IPS-NIHi11 (cell line): ENCODE measurements at places on chromosomes 1 and 21.

DNA sequence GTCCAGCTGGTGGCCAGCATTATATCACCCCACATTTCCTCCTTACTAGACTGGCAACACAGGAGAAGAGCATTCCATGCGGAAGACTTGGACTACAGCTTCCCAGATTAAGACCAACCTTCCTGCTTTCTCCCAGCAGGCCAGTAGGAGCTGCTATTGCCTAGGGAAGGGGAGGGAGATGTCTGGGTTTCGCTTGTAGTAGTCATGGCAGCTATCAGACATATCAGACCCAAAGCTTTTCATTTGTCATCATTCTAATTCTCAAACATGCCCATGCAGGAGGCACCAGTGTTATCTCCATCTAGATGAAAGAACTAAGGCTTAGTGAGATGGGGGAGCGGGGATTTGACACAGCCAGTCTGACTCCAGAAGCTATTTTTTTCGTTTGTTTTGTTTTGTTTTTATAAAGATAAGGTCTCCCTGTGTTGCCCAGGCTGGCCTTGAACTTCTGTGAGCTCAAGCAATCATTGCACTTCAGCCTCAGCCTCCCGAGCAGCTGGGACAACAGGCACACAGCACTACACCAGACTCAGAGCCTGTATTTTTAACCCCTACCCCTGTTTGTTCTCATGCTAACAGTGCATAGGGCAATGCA is 4.5 kb downstream of the PLA2G2A start:
- DNase-seq: peak; percentile 79

GRCh38 chr1:61993331-61993961 is 201.2 kb upstream of the L1TD1 start:
- DNase-seq: no peak

- DNase-seq: no peak
Measured at GRCh38 chr1:12617511-12617900, 504 bp downstream of the DHRS3 start.

GRCh38 chr1:151311589-151312331 is 15.5 kb downstream of the PI4KB start:
- DNase-seq: no peak

- no peak for DNase-seq
Measured at GRCh38 chr1:180057883-180058396, 96.7 kb upstream of the QSOX1 start.

GRCh38 chr1:147185432-147185831 is 13.2 kb upstream of the PRKAB2 start:
- DNase-seq: no peak

GRCh38 chr1:227726318-227726717 is 8.8 kb downstream of the JMJD4 start:
- DNase-seq: no peak

- DNase-seq: no peak
Measured at GRCh38 chr1:237396426-237396825, 354.4 kb downstream of the RYR2 start.

DNA sequence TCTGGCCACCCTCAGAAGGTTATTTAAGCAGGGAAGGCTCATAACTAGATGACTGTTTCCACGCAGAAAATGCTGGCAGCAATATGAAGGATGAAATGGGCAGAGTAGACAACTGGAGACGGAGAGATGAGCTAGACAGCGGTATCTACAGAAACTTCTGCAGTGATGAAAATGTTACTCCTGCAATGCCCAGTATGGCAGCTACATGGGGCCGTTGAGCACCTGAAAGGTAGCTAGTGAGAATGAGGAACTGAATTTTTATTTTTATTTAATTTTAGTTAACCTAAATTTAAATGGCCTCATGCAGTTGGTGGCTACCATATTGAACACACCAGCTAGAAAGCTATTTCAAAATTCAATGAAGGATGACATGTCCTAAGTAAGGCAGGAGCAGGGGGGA is 27.3 kb downstream of the SIPA1L2 start:
- DNase-seq: no peak

GRCh38 chr1:169113613-169114119 is 7.2 kb downstream of the ATP1B1 start:
- peak; percentile 64 for DNase-seq

- DNase-seq: no peak
Measured at GRCh38 chr21:40731206-40731605, 115.8 kb downstream of the DSCAM start.

GRCh38 chr1:168512864-168513595 is 30.8 kb downstream of the XCL2 start:
- no peak for DNase-seq

GRCh38 chr1:53944469-53945182 is 873 bp downstream of the IFT25 start:
- DNase-seq: peak; percentile 30

DNA sequence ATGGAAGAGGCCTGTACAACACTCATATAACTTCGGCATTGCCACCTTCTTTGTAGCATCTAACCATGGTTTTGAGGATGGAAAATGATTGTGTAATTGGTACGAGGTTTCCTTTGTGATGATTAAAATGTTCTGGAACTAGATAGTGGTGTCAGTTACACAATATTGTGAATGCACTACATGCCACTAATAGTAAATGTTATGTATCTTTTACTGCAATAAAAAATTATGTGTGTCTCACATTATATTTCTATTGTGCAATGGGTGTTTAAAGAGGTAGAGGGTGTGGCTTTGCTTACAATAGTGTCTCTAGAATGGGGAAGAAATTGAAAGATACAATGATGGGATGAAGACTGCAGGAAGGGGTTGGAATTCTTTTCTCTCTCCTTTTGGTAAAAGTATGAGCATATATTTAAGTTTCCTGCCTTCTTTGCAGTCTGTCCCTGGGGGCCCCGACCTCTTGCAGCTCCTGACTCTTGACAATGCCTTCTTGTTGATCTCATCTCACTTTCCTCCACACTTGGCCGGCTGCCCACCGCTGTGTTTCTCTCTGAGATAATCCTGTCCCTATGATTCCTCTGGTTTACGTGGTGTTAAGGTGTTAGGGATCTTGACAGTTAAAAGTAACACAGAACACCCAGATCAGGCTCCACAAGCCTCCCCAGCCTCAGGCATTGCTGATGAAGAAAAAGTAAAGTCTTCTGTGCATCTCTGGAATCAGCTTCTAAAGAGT is 39.3 kb downstream of the MTARC1 start:
- no peak for DNase-seq

GRCh38 chr1:117580436-117580835 is 25.4 kb upstream of the TENT5C start:
- no peak for DNase-seq

DNA sequence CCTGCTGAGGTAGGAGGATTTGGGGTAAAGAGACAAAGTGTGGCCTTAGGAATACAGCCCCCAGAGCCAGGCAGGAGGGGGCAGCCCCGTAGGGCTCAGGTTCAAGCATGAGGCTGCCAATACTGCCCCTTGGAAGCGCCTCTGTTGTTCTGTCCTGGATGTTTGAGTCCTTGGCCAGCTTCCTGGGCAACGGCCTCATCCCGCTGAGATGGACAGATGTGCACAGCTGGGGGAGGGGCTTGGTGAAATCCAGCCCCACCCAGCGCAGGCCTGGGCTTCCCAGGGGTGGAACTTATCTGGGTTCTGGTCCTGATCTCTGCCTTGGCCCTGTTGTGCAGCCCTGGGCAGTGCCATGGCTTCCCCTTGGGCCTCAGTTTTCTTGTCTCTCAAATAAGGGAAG is 34.8 kb upstream of the MAN1C1 start:
- DNase-seq: no peak

- no peak for DNase-seq
Measured at GRCh38 chr1:228341450-228341813, 65.2 kb downstream of the TRIM11 start.

DNA sequence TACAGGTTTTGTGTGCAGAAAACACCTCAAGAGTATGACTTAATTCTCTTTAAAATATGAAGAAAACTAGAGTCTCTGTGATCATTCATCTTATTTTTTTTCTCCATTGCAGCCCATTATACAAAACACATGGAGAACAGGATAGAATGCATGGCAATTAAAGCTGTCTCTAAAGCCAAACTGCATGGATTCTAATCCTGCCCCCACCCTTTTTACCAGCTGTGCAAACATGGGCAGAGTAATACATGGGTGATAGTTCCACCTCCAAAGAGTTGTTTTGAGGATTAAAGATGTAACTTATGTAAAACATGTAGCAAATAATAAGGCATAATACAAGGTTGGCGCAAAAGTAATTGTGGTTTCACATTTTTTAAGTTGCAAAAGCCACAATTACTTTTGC is 114.4 kb downstream of the CLEC20A start:
- DNase-seq: no peak

GRCh38 chr1:57165546-57165945 is 199.7 kb upstream of the C8B start:
- DNase-seq: no peak

DNA sequence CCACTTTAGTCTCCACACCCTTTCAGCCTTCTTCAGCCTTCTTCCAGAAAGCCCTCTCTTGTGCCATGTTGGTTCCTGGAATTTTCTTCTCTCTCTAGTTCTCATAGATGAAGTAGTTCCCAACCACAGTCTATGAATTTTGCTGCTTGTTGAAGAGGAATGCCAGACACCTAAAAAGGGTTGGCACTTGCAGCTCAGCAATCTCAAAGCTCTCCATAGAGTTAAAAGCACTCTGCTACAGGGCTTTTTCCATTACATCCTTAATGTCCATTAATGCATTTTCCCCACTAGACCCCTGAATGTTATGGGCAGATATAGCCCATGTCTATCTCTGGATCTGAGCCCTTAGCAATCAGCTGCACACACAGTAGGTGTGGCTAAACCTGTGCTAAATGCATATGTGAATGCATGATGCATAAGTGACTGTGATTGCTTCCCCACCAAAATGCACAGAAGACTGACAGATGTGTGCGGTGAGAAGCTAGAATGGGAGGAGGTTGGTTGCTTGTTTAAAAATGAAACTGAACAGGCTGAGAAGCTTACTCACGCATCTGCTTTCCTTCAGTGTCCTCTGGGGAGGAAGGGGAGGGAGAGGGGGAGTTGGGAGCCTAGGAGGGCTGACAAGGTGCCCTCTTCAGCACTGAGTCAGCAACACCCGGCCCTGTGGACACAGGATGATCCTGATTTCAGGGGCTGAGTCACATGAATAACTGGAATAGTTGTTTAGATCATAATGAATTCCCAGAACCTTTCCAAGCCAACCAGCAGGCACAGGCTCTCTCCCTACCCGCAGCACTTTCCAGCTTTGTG is 146.1 kb upstream of the FGGY start:
- no peak for DNase-seq

DNA sequence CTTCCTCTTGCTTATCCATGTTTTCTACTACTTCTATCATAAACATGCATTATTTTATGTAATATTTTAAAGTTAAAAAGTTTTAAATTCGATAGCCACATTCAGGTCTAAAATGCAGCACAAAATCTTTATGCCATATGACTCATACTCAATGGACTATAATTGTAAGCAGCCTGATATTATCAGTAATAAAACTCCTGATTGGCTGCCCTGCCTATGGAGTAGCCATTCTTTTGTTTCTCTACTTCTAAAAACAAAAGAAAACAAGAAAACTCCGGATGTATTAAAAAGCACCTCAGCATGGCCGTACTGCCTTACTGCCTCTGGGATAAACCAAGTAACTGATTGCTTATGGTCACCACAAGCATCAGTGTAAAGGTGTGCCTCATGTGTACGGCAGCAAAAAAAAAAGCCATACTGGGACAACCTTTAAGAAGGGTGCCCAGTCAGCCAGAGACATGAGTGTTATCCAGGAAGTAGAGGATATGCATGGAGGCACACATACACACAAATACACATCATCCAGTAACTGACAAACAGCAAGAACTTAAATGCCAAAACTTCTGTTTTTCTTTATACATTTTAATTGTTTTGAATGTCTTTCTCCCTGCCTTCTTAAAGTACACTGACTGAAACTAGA is 9.2 kb downstream of the SLC35D1 start:
- no peak for DNase-seq

DNA sequence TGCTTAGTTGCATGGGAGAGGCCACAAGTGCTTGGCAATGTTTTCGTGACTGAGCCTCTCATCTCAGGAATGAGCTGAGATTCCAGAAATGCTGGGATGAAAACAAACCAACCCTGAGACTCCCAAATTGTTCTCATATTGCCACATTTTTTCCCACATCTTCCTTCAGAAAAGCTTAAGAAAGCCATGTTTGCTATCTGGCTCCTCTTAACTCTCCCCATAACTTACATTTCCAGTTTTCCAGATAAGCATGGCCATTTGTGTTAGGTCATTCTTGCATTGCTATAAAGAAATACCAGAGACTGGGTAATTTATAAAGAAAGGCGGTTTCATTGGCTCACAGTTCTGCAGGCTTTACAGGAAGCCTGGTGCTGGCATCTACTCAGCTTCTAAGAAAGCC is 17.2 kb downstream of the DSCAM start:
- no peak for DNase-seq

DNA sequence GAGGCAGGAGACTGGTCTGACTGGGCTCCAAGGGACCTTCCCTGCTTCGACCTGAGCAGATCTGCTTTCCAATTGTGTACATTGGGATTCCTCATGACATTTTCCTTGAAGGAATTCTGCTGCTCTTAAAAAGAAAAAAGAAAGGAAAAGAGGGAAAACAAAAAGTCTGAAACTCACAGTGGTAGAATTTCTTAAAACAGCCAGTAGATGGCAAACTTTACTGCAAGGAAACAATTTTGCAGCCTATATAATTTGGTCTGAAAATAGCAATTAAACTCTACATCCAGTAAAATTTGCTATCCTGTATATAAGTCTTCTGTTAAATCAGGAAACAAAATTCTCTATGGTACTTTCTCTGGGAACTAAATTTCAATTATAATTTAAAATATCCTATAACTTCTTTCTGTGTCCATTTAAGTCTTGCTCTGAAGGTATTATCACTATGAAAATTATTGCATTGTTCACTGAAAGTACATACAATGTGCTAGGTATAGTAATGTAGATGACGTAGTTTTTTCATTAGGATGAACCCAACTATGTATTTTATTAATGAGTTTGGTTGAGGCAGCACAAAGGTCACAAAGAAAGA is 59.8 kb downstream of the CRB1 start:
- no peak for DNase-seq

GRCh38 chr1:183178545-183178944 is 7.5 kb upstream of the LAMC2 start:
- DNase-seq: no peak

DNA sequence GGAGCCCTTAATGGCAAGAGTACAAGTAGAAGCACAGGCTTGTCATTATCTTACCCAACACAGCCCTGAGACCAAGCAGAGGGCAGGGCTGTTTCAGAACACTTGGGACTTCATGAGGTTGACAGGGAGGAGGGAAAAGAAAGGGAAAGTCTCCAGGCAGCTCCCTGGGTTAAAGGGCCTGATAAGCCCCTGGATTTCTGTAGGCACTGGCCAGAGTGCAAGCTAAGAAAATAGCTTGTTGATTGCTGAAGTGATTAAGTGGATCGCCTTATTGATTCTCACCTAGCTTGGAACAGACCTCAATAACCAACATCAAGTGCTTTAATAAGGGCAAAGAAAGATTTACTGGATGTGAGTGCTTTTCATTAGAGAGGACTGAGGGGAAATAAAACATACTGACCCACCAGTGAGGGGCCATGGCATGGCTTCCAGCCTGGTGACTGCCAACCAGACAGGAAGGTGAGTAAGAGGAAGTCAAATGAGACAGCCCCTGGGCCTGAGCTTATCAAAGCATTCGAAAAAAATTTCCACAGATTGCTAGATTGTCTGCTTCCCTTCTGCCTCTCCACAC is 121.4 kb upstream of the NFIA start:
- no peak for DNase-seq

GRCh38 chr1:97906567-97907241 is 14.1 kb downstream of the DPYD start:
- peak; percentile 13 for DNase-seq

- DNase-seq: peak; percentile 89
Measured at GRCh38 chr1:41416552-41417334, 55.5 kb downstream of the FOXO6 start.

GRCh38 chr21:14767192-14767852 is 221.2 kb upstream of the SAMSN1 start:
- no peak for DNase-seq

GRCh38 chr1:211547710-211548109 is 31.3 kb downstream of the SLC30A1 start:
- DNase-seq: no peak
